ENCODE measurements at places on chromosomes 11 and 22.

DNA sequence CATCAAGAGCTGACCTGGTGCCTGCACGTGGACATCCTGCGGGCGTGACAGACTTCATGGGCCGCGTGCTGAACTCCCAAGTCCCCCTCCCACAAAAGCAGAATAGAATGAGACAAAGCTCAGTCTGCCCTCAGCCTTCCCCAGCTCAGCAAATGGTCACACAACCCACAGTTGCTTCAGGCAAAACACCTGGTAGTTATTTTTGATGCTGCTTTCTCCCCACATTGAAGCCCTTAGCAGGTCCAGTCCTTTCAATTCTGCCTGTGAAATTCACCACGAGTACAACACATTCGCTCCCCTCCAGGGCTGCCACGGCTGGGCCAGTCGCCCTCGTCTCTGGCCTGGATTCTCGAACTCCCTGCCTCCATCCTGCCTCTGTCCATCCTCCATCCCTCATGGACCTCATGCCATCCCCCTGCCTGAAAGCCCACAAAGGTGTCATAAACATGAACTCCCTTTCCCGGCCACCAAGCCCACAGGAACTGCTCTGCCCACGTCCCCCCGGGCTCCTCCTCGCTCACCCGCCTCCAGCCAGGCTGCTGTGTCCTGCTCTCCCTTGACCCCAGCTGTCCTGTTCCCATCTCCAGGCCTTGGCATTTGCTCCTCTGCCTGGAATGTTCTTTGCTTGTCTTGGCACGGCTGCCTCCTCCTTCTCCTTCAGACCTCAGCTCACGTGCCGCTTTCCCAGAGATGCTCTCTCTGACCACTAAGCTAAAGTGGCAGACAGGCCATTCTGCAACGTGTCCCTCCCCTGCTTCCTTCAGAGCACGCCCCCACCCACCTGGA is 42.1 kb downstream of the SCUBE1 start:
- DNase-seq, result no peak

GRCh38 chr11:19723572-19724342 is 11.1 kb downstream of the NAV2 start:
- DNase-seq, result no peak

GRCh38 chr11:17978553-17979287 is 34.1 kb downstream of the SERGEF start:
- DNase-seq, result no peak

- no peak for DNase-seq
These were observed 18.1 kb downstream of the DUSP8 start for GRCh38 chr11:1553808-1554594.

DNA sequence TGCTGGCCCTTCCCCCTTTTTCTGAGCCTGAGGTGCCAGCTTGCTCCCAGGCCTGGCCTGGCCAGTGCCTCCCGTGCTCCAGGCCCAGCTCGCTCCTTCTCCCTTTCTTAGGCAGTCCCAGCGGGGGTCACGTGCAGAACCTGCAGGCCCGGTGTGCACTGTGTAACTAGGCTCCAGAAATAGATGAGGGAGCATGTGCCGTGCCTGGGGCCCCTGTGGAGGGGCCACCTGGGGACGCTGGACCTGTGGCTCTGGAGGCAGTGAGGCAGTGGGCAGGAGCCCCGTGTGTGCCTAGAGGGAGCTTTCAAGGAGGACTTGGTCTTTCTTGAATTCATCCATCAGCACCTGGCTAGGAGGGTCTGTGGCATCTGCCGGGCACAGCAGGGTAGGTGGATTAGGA is 11.5 kb downstream of the PTDSS2 start:
- DNase-seq, result no peak

DNA sequence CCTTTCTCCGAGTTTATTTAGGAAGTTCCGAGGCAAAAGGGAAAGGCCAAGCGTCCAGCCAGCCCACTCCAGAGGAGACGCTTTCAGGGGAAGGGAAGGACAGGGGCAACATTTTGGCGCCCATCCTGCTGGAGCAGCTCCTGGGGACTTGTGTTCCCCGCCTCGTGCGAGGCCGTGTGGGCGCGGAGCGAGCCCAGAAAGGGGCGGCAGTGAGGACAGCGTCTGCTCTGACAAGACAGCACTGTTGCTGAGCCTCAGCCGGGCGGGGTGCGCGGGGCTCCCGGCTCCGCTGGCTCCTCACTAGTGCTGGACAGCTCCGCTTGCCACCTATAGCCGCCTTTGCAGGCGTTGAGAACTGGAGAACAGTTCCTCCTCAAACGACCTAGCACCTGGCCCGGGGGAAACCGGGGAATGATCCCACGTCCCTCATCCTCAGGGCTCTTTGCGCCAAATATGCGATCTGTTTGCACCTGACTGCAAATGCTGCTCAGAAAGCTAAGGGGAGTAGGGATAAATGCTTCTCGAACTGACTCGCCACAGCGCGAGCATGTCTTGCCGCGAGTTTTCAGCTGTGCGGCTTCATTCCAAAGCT is 722 bp upstream of the GUCY1A2 start:
- no peak for DNase-seq

- peak; percentile 21 for DNase-seq
These were observed 22.0 kb downstream of the RSPH14 start for GRCh38 chr22:23119494-23120414.

DNA sequence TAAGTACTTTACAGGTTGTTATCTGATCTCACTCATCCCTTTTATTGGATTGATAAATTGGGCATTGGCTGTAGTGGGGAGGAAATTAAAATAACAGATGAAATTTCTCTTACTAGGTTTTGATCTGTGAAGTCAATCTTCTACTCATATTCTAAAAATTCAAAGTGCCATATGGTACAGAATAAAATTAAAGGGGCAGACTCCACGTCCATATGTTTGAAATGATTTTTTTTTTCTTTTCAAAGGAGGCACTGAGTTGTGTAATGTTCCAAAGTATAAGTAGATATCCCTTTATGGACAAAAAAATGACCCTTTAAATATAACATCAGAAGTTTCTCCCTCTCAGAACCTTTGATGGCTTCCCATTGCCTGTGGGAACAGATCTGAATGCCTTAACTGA is 207.4 kb downstream of the DBX1 start:
- DNase-seq, result no peak

- no peak for DNase-seq
These were observed 224.8 kb upstream of the RAG2 start for GRCh38 chr11:36822829-36823228.

GRCh38 chr22:21865041-21865440 is 2.4 kb downstream of the MAPK1 start:
- DNase-seq, result no peak

All from activated T-helper 1 cell treated with anti-CD3 and anti-CD28 coated beads, Interleukin-2, amount 50 U/mL, for 16 hours (primary cell).